Progenitor cell of endocrine pancreas (in vitro differentiated cells): ENCODE measurements at places on chromosomes 2 and 18. TPM values are rescaled to one million over a fixed set of nuclear protein-coding genes. Genes with fewer than 3 reads are reported as not detected.

GRCh38 chr2:215728504-215729065, 284.8 kb downstream of the MREG start:
- H3K36me3 ChIP-seq: no peaks in the 10 kb centered on the region
- no peak overlapping the region for H3K4me3 ChIP-seq

DNA sequence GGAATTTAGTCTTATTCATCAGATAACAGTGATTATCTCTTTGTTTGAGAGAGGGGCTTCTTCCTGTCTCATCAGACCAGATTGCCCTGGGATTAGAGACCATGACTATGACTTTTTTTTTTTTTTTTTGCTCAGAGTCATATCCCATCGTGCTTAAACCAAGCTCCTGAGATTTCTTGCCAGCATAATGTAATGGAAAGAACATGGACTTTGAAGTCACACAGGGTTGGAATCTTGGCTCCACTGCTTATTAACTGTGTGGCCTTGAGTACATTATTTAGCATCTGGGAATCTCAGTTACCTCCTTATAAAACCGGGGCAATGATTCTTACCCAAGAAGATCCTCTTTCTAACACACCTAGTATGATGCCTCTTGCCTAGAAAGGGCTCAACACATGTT, 268.3 kb downstream of the DYSF start:
- H3K4me1 ChIP-seq: peaks cover 4% of the 10 kb centered on the region
- H3K27ac ChIP-seq: no peak overlapping the region
- peaks cover 3% of the 10 kb centered on the region for H3K27me3 ChIP-seq
- no peak for DNase-seq

DNA sequence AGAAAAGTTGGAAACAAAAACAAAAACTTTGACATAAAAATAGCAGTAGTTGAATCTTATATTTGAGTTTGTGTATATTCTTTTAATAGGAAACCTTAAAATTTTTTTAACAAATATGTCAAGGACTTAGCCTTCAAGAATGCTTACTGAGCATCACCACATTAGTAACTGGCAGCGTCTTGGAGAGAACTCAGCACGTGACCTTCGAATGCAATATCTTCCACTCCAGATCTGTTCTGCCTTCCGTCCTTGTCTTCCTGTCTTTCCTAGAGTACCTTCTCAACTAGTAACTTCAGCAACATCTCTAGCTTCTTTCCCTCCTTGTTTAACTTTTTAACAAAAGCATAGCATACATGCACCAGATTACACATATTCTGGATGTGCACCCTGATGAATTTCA, 972 bp downstream of the RSAD2 start:
- peaks cover 7% of the 10 kb centered on the region for H3K36me3 ChIP-seq
- H3K27ac ChIP-seq: no peak overlapping the region
- no peak for DNase-seq
- no peaks in the 10 kb centered on the region for H3K4me1 ChIP-seq
- no peaks in the 10 kb centered on the region for H3K27me3 ChIP-seq
- H3K4me3 ChIP-seq: no peak overlapping the region

GRCh38 chr18:59481436-59481835, 122.4 kb upstream of the LMAN1 start:
- peaks cover 23% of the 10 kb centered on the region for H3K27me3 ChIP-seq
- H3K4me3 ChIP-seq: no peak overlapping the region
- H3K36me3 ChIP-seq: no peaks in the 10 kb centered on the region

DNA sequence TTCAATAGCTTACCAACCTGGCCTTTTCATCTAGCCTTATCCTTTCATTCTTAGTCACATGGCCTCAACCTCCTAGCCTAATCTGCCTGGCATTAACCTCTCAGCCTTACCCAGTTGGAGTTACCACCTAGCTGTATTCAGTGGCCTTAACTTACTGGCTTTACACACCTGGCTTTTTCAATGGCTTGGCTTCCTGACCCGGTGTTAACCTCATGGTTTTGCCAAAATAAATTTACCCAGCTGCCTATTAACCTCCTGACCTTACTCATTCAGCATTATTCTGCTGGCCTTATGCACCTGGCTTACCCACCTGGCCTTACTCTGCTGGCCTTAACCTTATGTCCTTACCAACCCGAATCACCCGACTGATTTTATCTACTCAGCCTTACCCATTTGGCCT, 135.5 kb upstream of the ZSWIM2 start:
- no peaks in the 10 kb centered on the region for H3K36me3 ChIP-seq
- H3K4me3 ChIP-seq: no peak overlapping the region
- no peaks in the 10 kb centered on the region for H3K27me3 ChIP-seq
- H3K4me1 ChIP-seq: no peaks in the 10 kb centered on the region
- no peak for DNase-seq

DNA sequence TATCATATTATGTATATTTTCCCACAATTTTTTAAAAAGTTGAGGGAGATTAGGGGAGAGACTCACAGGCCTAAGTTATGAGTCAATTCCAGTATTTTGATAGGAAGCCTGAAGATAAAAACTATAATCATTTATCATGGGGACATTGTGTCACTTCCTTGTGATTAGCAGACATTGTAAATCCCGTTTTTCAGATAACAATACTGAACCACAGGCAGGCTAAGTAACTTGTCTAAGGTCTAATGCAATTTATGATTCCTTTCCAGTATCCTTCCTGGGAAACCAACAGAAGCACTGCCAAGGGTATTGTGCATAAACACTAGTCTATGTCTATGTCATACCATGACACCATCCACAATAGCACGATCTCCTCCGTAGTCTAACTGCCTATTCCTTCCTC, 235.2 kb upstream of the PIK3C3 start:
- no peaks in the 10 kb centered on the region for H3K36me3 ChIP-seq
- H3K4me3 ChIP-seq: no peak overlapping the region
- peaks cover 30% of the 10 kb centered on the region for H3K4me1 ChIP-seq
- no peak for DNase-seq

- no peak overlapping the region for H3K4me3 ChIP-seq
- no peak overlapping the region for H3K27ac ChIP-seq
- no peak for DNase-seq
- H3K36me3 ChIP-seq: no peaks in the 10 kb centered on the region
Observed at GRCh38 chr18:23673725-23674124, 11.0 kb upstream of the ANKRD29 start.

DNA sequence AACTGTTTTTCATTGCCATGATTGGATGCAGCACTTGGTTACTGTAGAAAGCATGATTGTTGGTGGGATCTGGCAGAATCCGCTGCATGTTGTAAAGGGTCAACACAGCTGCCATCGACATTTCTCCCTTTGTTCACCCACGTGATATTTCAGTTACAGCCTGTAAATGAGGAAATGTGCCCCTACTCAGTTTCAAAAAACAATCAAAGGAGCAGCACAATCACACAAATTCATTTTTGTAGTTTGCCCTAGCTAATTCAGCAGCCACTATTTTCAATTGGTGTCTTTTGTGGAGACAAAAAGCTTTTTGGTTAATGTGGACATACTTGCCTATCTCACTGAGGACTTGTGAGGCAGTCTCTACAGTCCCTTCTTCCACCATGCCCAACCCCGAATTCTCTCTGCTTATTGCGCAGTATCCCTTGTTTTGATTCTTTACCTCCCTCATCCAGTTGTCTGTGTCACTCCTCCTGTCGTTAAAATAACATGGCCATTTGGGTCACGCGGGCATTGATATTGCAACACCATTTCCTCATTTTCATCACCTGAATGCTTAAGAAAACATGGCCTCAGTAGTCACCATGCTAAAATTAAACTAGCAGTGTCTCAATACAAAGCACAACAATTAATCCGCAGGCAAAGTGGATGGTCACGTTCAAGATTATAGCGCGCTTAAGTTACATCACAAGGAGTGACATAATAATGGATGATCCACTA, 6.4 kb upstream of the PROC start:
- no peak overlapping the region for H3K4me3 ChIP-seq
- no peaks in the 10 kb centered on the region for H3K36me3 ChIP-seq
- peaks cover 15% of the 10 kb centered on the region for H3K27me3 ChIP-seq
- no peak for DNase-seq
- H3K4me1 ChIP-seq: peaks cover 21% of the 10 kb centered on the region

GRCh38 chr2:37711831-37712230, 40.4 kb upstream of the CDC42EP3 start:
- DNase-seq: no peak
- H3K4me1 ChIP-seq: peaks cover 8% of the 10 kb centered on the region

- H3K4me1 ChIP-seq: peaks cover 9% of the 10 kb centered on the region
- no peak for DNase-seq
- no peak overlapping the region for H3K27ac ChIP-seq
- H3K36me3 ChIP-seq: no peaks in the 10 kb centered on the region
- H3K27me3 ChIP-seq: no peaks in the 10 kb centered on the region
Observed at GRCh38 chr2:36613801-36614200, 15.8 kb upstream of the FEZ2 start.

- DNase-seq: no peak
- peaks cover 7% of the 10 kb centered on the region for H3K4me1 ChIP-seq
Observed at GRCh38 chr2:113076954-113077669, 9.3 kb downstream of the IL1F10 start.

GRCh38 chr2:184906709-184907108, 308.4 kb downstream of the ZNF804A start:
- H3K4me3 ChIP-seq: no peak overlapping the region
- H3K36me3 ChIP-seq: no peaks in the 10 kb centered on the region
- H3K27me3 ChIP-seq: no peaks in the 10 kb centered on the region
- H3K27ac ChIP-seq: no peak overlapping the region
- peaks cover 2% of the 10 kb centered on the region for H3K4me1 ChIP-seq
- no peak for DNase-seq

The IL36G gene
- total RNA-seq: not detected in 2 replicates

The EPC2 gene
- total RNA-seq: 50.4 and 53.1 TPM in 2 replicates

The COBLL1 gene
- 69.7 and 80.9 TPM in 2 replicates for total RNA-seq

The TNFAIP6 gene
- not detected in 2 replicates for total RNA-seq

The MYO3B gene
- total RNA-seq: 0.22 TPM in 1 of 2 replicates, not detected in the other

The TIA1 gene
- 523 and 534 TPM in 2 replicates for total RNA-seq
